ENCODE measurements at places on chromosomes 5 and 9. TPM values are rescaled to one million over a fixed set of nuclear protein-coding genes. Genes with fewer than 3 reads are reported as not detected.
A peak's percentile ranks its signal among the peaks of the same experiment; 100 is the strongest.

DNA sequence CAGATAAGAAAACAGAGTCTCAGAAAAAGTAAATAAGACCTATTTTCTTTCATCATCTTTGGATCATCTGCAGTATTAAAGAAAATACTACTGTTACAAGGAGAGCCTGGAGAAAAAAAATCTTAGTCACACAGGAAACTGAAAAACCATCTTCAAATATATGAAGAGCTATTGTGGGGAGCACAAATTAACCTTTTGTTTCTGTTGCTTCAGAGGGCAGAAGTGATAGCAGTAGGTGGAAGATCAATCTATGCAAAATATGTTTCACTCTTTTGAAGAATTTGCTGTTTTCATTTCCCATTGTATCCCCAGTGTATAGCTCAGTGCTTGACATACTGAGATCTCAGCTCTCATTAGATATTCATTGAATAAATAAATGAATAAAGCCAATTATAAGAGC lies 13.1 kb upstream of the CEMIP2 start:
- no peak for DNase-seq
- no peaks in the 10 kb centered on the region for H3K36me3 ChIP-seq
- H3K27ac ChIP-seq = no peak overlapping the region
- no peaks in the 10 kb centered on the region for H3K27me3 ChIP-seq
- H3K4me3 ChIP-seq = no peak overlapping the region
- no peaks in the 10 kb centered on the region for H3K4me1 ChIP-seq

GRCh38 chr5:34533582-34534522 lies 122.3 kb upstream of the RAI14 start:
- no peaks in the 10 kb centered on the region for H3K27me3 ChIP-seq
- peaks cover 24% of the 10 kb centered on the region for H3K4me1 ChIP-seq
- no peaks in the 10 kb centered on the region for H3K36me3 ChIP-seq
- DNase-seq = no peak

DNA sequence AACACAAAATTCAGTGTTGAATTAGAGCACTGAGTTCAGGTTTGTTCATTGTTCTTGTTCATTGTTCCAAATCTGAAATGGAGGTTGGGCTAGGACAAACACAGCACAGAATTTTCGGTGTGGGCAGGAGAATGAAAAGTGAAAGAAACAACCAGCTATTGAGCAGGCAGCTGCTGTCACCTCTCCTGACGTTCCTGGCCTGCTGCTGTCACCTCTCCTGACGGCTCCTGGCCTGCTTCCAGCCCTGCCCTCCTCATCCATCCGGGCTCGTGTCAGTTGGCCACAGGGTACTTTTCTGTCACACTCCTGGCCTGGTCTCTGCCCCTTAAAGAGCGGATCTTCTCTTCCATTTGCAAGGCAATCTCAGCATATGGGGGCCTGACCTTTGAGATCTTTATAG lies 45.2 kb upstream of the CKMT2 start:
- no peak overlapping the region for H3K4me3 ChIP-seq
- no peaks in the 10 kb centered on the region for H3K36me3 ChIP-seq
- peak overlapping the region; percentile 52 for H3K27ac ChIP-seq

Gene HEXB
- total RNA-seq = 230 TPM

Gene FAXDC2
- 73.0 TPM for total RNA-seq

DNA sequence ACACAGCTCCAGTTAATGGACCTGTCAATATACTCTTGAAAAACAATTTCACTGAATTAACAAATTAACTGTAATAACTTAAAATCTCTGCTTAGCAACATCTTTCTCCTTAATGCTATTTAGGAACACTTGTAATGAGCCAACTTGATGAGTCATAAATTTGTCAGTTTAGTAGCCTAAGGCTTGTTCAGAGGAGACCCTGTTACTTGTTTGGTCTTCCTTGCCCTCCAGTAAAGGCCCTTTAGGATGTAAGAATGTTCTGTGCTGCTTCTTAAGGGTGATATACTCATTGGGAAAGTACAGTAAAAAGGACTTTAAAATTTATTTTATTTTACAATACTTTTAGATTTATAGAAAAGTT lies 11.4 kb upstream of the MATR3 start:
- H3K4me3 ChIP-seq = no peak overlapping the region
- H3K27me3 ChIP-seq = no peaks in the 10 kb centered on the region
- H3K36me3 ChIP-seq = peaks cover 23% of the 10 kb centered on the region
- H3K27ac ChIP-seq = no peak overlapping the region
- peaks cover 6% of the 10 kb centered on the region for H3K4me1 ChIP-seq
- DNase-seq = no peak
